ENCODE measurements at places on chromosomes 11 and 22.

DNA sequence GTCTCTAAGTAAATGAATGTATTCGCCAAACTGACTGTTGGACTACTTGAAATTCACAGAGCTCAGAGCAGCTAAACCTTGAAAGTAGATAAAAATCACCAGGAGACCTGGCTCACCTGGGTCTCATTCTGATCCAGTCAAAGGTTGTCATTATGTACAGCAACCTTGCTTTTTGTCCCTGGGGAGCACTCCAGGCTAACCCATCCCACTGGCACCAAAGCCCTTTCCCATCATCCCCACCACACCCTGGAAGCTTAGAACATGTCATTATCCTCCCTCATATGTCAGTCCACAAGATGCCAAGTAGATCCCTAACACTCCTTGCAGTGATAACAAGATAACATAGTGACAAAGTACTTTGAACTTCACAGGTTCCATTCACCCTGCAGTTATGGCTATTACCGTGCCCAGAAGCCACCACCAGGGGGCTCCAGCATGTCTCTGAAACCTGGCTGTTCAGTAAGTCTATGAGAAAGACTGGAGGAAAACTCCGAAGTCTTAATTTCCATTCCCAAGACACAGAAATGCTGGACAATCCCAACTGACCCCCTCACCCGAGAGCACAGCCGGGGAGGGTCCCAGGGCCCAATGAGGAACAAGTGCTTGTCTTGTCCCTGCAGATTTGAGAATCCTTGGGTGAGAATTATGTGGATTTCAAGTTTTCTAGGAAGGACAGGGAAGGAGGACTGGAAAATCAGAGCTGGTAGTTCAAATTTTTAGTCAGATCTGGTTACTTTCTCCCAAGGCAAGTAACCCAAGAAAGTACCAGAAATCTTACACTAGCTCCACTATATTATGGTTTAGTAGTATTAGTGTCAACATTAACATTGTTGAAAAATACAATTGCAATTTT lies 43.0 kb upstream of the USP47 start:
- DNase-seq, result peak; percentile 44

GRCh38 chr22:43343670-43344519 lies 723 bp upstream of the SCUBE1 start:
- DNase-seq, result no peak

GRCh38 chr11:312092-312816 lies 1.6 kb upstream of the IFITM1 start:
- no peak for DNase-seq

DNA sequence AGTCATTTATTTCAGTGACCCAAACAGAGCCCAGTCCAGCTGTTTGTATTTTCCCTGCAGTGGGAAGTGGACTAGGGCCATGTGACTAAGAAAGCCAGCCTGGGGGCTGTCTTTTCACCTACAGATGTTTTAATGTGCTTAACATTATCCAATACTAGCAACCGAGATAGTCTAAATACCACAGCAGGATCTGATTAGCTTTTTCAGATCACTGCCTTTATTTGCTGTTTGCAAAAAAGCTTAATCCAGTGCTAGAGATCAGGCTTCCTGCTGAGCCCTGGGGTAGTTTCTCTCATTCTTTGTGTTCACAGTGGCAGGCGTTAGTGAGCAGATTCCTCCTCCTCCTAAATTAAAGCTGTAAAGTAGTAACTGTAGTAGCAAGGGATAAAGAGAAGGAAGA lies 35.0 kb downstream of the ZC3H12C start:
- DNase-seq, result no peak

GRCh38 chr22:32800158-32800882 lies 1.2 kb upstream of the TIMP3 start:
- no peak for DNase-seq
